ENCODE measurements at places on chromosomes 16 and 17.
A peak's percentile ranks its signal among the peaks of the same experiment; 100 is the strongest.

DNA sequence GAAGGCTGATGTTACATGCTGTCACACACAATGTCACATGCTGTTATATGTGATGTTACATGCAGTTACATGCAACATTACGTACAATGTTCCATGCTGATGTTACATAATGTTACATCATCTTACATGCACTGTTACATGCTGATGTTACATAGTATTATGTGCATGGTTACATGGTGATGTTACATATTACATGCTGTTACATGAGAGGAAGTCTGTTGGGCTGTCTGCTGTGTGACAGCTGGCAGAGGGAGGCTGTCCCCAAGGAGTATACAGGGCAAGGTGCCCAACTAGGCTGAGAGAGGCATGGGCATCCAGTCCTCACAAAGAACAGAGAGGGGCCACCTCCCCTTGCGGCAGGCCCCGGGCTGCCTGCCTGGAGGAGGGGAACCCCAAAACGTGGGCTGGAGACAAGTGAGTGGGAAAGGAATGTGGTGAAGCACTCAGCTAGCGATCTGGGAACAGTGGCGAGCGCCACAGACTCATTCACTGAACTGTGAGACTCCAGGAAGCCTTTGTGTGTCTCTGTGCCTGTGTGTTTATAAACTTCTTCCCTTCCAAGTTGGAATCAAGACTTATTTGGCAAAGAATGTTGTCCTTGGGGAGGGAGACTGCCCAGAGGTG, 30.6 kb downstream of the TMEM92 start:
- no peak for DNase-seq

DNA sequence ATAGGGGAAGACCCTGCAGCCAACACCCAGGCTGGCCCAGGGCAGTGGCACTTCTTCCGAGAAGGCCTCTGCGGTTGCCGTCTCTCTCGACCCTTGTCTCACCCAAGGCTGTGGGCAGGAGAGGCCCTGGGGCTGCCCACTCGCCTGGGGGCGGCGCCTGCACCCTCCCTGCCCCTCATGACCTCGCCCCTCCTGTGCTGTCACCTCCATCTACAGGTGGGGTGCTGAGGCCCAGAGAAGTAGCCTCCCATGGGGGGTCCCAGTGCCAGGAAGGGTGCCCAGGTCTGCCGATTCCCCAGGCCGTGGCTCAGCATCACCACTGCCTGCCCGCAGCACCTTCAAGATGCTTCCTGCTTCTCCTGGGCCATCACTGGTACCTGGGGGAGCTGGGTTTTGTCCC, 992 bp downstream of the NLRC3 start:
- no peak for DNase-seq

- DNase-seq = no peak
Measured at GRCh38 chr17:72254808-72255449, 134.1 kb downstream of the SOX9 start.

GRCh38 chr16:87996962-87997880, 46.0 kb downstream of the BANP start:
- DNase-seq = no peak

DNA sequence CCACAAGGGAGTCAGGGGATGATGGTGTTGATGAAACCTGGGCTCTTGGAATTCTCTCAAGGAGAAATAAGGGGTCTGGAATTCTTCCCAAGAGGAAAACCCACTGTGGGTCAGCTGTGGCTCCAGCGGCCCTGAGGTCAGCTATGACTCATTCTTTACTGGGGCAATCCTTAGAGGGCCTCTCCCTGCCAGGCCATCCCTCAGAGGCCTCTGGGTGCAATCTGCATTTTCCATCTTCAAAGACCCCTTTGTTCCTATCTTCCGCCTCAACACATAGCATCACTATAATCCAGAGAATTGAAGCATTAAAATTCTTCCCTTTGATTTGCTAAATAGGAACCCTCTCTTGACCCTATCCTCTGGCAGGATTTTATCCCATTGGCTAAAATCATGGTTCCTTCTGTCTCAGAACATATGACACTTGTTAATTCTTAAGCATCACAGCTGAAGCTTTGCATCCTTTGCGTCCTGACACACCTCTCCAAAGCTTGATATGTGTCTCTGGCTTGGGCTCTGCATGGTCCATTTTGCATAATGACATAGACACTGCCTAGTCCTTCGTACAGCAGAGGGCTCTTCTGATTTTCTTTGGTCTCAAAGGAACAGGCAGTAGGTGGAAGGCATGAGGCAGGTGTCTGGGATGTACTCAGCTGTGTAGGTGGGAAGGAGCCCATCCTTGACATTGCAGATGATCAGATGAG, 4.4 kb upstream of the KRT37 start:
- DNase-seq = no peak

- DNase-seq = peak; percentile 48
Measured at GRCh38 chr16:27318392-27319256, 4.8 kb downstream of the IL4R start.

DNA sequence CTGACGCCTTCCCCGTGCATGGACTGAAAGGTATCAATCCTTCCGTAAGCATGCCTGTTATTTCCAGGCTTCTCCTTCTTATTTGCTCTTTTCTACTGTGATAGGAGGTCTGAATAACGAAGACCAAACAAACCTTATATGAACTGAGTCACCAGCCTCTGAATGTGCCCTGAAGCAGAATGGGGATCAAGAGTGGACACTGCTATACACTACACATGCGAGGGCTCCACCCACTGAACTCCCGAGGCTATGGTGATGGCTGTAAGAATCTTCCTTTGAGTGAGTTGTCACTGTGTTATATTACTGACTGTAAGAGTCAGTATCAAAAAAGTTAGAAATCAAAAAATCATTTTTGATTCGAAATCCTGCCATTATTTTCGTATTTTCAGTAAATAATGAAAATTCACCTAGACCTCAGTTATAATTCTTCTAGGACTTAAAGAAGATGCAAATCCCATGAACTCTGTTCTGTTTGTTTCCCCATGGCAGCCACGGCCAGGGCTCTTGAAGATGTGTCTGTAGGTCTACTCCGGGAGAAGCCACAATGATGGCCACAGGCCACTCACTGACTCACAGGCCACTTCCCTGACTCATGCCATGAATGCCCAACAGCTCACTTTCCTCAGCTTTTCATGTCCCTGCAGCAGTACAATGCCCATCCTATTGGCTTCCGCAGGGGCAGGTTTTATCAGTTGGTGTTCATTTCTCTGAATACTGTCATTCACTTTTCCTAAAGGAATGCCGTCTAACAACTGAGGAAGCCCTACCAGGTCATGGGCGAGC, 54.7 kb downstream of the ZZEF1 start:
- DNase-seq = no peak

DNA sequence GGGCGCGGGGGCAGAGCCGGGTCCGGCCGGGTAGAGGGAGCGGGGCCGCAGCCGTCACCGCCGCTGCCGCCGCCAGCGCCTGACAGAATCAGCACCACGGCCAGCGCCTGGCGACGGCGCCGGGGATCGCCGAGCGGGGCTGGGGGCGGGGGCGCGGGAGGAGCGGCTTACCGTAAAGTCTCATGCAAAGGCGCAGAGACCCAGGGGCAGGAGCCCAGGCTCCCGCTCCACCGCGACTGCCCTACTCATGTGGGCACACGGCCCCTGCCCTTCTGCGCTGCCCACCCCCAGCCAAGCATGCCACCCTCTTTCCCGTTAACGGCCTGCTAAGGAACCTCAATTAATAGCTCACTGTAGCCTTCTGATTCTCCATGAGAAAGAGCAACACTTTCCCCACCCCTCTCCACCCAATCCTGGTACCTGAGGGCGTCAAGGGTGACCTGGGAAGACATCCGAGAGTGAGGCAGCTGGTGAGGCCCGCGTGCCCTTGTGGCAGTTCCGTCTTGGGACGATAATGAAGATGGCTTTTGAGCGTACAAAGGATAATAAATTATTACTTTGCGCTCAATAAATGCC, at the start of gene SEZ6:
Gene SEZ6 (minus strand): TSS at position 98 of the 576 bp plus-strand sequence. CDS start 164 bp downstream, outside the sequence.
- DNase-seq = peak; percentile 71

- no peak for DNase-seq
Measured at GRCh38 chr17:39118674-39119419, 32.6 kb downstream of the PLXDC1 start.

- no peak for DNase-seq
Measured at GRCh38 chr17:40727447-40728231, 24.1 kb upstream of the KRT24 start.

GRCh38 chr16:81003610-81004460, 2.9 kb downstream of the CMC2 start:
- DNase-seq = no peak

GRCh38 chr17:44830359-44831288, 537 bp upstream of the GJC1 start:
- DNase-seq = no peak

GRCh38 chr16:8712589-8713361, 38.4 kb downstream of the ABAT start:
- DNase-seq = no peak

DNA sequence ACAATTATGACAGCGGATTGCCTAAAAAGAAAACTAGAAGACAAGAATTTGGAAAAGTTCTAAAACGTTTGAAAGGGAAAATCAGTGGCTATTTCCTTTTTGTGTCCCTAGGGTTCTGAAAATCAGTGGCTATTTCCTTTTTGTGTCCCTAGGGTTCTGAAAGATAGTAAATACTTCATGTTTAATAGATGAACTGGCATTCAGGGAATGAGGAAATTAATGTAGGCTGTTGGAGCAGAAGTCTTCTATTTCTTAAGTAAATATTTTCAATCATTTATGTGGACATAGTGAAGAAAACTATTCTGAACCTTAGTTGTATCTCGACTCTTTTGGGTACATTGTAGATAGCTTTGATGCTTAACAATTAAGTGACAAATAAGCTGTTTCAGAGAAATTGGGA, 78.9 kb downstream of the SHISA6 start:
- no peak for DNase-seq

DNA sequence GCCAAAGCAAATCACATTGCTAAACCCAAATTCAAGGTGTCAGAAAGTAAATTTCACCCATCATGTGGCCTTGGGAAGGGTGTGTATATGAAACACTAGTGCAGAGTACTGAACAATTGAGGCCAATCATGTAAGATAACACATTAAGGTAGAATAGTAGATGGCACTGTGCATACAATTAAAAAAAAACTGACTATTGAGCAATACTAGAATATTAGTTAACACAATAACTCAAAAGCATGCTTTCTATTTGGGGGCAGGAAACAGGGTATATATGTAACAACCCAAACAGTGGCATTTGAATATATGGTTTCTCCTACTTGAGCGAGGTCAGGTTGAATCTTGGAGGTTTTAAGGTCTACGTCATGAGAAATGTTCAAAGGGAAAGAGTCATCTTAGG, 63.0 kb upstream of the DYNLRB2 start:
- no peak for DNase-seq

DNA sequence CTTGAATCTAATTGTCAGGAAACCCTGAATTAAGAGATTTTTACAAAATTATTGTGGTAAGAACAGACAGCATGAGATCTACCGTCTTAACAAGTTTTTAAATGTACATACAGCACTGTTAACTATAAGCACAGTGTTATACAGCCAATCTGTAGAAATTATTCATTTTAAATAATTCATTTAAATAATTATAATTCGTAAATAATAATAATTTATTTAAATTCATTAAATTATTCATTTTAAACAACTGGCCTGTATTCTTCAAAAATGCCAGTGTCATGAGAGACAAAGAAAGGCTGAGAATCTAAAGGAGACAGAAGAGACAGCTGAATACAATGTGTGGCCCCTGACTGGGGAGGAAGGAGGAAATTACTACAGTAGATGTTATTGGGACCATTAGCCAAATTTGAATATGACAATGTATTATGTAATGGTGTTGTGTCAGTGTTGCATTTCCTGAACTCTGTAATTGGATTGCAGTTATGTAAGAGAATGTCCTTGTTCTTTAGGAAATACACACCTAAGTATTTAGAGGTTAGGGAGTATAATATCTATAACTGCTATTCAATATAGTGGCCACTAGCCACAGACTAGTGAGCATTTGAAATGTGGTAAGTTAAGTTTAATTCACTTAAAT, 2.3 kb downstream of the RSAD1 start:
- DNase-seq = no peak

DNA sequence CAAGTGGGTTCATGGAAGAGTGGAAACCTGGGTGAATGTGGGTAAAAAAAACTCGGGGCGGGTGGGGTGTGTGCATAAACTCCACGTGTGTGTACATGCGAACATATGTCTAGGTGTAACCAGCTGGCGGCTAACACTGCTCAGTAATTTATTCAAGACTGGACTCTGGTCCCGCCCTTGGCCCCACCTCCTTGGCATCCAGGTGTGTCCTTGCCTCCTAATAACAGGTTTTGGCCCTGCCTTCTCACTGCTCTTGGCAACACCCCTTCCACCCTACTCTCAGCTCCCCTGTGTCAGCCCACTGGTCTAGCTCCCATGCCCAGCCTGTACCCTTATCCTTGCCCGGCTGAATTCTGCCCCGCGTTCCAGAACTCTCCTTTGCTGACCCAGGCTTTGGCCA, 8.3 kb downstream of the FLII start:
- DNase-seq = no peak

- no peak for DNase-seq
Measured at GRCh38 chr16:54720259-54720658, 210.4 kb upstream of the IRX5 start.

DNA sequence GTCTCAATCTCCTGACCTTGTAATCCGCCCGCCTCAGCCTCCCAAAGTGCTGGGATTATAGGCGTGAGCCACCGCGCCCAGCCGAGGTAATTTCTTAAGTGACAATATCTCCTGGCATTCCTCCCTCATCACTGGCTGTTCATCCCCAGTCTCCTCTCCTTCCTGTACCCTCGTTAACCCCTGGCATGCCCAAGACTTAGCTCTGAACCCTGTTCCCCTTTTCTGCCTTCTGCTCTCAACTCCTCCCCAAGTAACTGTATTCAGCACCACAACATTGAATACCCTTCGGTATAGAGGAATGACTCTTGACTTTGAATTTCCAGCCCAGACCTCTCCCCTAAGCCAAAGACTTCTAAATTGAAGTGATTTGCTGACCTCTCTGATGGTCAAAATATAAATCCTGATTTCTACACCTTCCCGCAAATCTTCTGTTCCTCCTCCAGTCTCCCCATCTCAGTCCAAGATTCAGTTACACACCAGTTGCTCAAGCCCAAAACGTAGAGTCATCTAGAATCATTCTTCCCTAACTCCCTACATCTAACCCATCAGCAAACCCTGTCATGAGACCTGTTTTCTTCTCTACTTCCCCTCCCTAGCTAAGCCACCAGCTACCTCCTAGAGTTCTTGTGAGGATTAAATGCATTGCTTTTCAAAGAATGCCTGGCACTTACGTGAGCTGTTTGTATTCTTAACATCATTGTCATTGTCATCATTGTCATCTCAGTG, 14.8 kb downstream of the PMP22 start:
- DNase-seq = no peak

DNA sequence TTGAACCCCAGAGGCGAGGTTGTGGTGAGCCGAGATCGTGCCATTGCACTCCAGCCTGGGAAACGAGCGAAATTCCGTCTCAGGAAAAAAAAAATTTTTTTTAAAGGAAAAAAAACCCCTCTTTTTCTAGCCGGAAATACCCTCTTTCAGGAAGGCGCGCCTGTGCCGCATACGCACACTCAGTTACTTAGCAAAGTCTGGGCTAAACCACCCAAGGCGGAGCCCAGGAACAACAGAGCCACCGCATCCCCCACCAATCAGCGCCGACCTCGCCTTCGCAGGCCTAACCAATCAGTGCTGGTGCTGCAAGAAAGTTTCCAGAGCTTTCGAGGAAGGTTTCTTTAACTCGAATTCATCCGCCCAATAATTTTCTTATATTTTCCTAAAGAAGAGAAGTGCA, 510.4 kb downstream of the KCNJ18 start:
- DNase-seq = no peak

GRCh38 chr17:42843358-42843934, 934 bp upstream of the AOC2 start:
- DNase-seq = no peak
